ENCODE measurements at places on chromosomes 3 and 15.
A peak's percentile ranks its signal among the peaks of the same experiment; 100 is the strongest.

GRCh38 chr15:83943043-83943442 is 289.1 kb downstream of the ADAMTSL3 start:
- DNase-seq, result no peak

DNA sequence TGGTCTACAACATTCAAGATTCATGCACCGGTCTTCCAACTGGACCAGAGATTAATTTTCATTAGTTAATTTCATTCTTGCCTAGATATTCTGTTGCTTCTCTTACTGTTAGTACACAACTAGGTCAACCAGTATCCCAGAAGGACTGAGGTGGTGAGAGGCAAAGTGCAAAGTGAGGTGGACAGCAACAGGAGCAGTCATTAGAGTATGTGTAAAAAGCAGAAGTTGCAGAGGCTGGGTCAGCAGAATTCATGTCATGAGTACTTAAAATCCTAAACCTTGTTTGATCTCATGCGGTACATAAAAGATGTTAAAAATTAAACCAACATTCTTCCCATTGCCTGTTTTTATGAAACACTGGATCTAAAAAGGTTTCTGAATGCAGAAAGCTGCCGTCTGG is 46.7 kb downstream of the PARP14 start:
- no peak for DNase-seq

DNA sequence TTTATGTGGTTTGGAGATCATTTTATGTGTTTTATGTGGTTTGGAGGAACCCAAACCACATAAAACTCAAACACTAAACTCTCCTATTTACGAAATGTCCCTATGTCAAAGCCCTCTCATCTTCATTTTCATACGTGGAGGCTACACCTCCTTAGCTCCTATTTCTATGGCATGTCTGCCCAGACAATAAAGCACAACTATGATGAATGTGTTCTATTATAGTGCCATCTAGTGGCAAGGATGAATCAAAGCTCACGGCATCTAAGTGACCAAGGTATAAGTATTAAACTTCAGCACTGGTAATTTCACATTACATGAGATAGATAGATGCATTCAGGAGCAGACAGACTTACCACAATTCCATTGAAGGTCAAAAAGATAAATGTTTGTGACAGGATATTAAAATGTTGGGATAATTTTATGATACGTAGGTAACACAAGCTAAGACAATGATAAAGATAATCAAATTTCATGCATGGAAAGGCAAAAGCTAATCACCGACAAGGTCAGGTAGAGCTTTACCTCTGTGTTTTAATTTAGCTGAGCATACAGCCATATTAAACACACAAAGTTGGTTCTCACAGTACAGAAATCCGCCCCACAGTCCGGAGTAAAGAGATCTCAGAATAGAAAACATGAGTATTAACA is 130.6 kb upstream of the FHIT start:
- DNase-seq, result no peak

- DNase-seq, result no peak
Measured at GRCh38 chr3:23002151-23002550, 201.0 kb upstream of the UBE2E2 start.

DNA sequence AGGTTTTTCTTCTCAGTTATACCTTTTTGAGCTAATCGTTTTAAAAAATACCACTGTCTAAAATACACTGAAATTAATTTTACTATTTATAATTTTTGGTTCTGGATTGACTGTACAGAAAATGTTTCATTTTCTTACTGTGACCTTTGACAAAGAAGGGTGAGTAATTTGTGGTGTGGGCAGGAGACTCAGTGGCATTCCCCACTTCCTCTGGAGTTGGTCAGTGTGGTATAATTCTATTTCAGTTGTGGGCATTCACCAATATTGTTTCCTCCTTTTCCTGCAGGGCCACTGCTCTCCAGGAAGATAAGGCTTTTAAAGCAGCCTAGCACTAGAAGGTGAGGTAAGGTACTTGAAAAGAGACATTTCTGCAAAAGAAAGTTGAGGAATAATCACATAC is 6.5 kb downstream of the DAG1 start:
- DNase-seq, result no peak

DNA sequence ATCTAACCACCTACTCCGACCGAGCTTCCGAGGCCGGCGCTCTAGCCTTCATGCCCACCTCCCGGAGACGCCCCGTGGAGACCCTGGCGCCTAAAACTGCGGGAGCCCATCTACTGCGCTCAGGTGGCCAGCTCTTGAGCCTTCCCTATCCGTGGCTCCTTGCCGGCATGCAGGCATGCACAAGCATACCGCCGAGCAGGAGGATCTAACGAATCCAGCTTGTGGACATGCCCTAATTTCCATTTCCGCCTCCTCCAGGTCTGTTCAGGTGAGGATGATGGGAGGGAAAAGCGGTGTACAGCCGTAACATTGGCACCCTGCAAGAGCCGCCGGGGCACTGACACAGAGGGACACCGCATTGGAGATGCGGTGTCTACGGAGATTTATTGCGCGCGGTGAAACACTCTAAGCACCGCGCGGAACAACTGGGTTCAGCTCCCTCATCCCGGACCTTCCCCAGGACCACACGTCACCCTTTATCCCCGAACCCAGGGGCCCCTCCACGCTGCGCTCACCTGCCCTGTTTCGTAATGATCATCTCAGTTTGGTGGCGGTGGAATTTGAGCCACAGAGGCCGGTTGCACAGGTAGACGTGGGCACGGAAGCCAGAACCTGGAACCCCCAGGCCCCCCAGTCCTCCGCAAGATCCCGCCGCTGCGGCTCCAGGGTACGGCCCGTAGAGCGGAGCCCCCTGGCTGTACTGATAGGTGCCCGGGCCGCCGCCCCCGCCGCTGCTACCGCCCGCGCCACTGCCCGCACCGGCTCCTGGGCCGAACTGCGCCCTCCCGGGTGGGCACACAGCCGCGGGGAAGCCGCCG is 1.0 kb downstream of the EOMES start:
- peak; percentile 0 for DNase-seq

GRCh38 chr3:45100981-45101407 is 45.2 kb downstream of the CDCP1 start:
- DNase-seq, result no peak

DNA sequence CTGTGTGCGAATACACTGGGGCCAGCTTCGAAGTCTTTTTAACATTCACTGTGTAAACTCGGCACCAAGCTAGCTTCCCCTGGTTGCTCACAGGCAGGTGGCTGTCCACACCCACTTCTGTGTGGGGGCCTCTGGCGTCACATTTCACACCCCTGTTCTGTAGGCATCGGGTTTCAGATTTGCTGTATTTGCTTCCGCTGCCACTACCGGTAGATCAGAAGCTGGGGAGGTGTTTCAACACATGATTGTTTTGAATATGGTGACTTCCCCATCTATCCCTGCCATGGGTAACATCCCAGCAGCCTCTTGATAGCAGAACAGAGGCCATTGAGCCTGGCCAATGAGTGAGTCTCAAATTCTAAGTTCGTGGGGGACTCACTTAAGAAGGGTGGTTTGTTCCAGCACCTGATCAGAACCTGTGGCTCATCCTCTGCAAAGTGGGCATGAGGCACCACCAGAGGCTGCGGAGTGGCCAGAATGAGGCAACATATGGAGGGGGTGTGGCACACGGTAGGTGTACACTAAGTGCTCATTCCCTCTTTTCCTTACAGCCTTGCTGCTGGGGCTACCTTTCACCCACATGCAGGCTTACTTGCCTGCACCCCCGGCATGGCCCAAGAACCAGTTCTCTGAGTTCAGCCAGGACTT is 61.5 kb downstream of the IQSEC1 start:
- no peak for DNase-seq

DNA sequence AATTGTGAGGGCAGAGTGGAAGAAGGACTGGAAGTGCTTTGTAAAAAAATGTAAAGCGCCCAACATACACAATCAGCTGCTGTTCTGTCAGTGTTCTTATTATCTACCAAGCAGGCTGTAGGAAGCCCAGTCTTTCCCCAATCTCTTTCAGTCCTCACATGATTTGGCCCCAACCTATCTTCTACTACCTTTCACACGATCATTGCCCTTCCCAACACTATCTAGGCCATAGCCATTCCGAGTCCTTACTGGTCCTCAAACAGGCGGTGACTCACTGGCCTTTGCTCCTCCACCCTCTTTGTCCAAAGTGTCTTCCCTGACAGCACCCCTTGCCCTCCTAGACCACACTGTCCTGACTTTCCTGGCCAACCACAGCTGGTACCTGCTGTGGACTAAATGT is 861 bp upstream of the RFT1 start:
- DNase-seq, result no peak

Data from DMS153 (cell line).